ENCODE measurements at places on chromosomes 5 and 9.

- DNase-seq, result no peak
These were observed 48.2 kb downstream of the DAPK1 start for GRCh38 chr9:87545858-87546257.

DNA sequence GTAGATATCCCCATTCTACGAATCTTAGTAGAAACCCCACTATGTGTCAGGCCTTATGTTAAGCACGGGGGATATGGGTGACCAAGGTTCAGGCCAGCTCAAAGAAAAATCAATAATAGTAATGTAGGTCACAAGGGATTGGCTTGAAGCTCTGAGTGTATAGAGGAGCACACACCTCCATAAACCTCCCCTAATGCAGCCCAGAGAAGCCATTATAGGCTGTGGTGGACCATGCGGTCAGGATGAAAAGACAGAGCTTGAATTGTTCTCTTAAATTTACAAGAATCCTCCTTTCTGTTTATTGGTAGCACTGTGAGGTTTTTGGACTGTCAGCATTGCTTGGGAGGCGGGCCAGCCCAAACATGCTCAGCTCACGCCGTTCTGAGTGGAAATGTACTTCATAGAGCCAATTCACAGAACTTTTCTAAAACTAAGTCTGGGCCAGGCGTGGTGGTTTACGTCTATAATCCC lies 9.1 kb downstream of the PDE6A start:
- no peak for DNase-seq

GRCh38 chr5:102863764-102864560 lies 108.9 kb downstream of the PAM start:
- DNase-seq, result no peak

GRCh38 chr9:97406620-97407177 lies 5.2 kb upstream of the TDRD7 start:
- DNase-seq, result no peak

- no peak for DNase-seq
These were observed 68.1 kb upstream of the GGTA1 start for GRCh38 chr9:121567500-121568342.

DNA sequence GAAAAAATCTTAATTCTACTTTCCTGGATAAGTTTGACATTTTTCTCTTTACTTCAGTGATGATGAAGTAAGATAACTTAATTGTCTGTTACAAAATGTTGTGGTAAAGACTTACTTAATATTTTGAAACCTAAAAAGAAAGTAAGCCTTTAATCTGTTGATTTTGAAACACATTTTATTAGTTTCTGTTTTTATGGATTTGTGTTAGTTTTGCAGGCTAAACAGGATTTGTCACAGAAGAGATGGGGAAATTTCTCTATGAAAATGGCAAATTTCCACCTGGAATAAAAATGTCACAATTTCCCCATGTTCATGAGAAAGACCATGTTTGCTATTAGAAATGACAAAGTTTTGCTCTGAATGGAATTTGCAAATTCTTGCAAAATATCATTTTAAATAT lies 237.1 kb downstream of the RFX3 start:
- no peak for DNase-seq

- no peak for DNase-seq
These were observed 50.5 kb upstream of the OLFM1 start for GRCh38 chr9:135036861-135037465.

GRCh38 chr9:81499021-81499454 lies 190.3 kb downstream of the TLE1 start:
- DNase-seq, result no peak

GRCh38 chr9:113516840-113517577 lies 53.5 kb downstream of the RGS3 start:
- no peak for DNase-seq

- no peak for DNase-seq
These were observed 93.2 kb downstream of the CDO1 start for GRCh38 chr5:115723220-115723619.

DNA sequence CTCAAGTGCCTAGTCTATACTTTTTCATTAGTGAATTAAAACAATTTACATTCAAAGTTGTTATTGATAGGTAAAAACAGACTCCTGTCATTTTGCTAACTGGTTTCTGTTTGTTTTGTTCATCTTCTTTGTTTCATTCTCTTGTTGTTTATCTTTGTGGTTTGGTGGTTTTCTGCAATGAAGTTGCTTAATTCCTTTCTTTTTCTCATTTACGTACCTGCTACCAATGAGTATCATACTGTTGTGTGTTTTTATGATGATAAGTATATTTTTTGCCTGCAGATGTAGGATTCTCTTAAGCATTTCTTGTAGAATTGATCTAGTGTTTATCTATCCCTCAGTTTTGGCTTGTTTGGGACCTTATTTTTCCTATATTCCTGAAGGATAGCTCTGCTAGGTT lies 2230.0 kb downstream of the MAT2B start:
- DNase-seq, result no peak

DNA sequence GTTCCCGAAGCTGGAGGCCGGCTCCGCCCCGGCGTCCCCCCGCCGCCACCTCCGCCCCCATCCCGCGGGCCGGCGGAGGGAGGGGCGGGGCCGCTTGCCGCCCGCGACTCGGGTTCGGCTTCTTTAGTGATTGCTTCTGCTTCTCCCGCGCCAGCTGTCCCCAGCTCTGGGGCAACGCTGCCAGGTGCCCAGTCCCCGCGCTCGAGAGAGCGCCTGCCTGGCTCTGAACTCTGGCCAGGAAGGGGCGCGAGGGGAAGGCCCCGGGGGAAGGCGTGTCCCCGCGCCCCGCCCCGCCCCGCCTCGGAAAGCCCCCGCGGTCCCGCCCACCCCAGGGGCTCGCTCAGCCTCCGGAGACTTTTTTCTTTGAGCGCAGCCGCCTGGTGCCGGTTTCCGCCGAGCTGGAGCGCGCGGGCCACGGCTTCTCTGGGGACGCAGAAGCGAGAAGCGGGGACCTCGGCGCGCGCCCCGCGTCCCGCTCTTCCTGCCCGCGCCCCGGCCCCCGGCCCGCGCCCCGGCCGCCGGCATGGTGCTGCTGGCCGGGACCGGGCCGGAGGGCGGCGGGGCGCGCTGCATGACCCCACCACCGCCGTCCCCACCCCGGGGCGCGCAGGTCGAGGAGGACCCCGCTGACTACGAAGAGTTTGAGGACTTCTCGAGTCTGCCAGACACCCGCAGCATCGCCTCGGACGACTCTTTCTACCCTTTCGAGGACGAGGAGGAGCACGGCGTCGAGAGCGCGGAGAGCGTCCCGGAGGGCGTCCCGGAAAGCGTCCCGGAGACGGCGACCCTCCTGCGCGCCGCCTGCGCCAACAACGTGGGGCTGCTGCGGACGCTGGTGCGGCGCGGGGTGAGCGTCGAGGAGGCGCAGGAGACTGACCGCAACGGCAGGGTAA lies at the start of gene ANKRD33B:
ANKRD33B (plus strand) TSS at position 126 of the 893 bp plus-strand sequence; CDS start at position 524, 398 bp downstream.
- DNase-seq, result peak; percentile 72

DNA sequence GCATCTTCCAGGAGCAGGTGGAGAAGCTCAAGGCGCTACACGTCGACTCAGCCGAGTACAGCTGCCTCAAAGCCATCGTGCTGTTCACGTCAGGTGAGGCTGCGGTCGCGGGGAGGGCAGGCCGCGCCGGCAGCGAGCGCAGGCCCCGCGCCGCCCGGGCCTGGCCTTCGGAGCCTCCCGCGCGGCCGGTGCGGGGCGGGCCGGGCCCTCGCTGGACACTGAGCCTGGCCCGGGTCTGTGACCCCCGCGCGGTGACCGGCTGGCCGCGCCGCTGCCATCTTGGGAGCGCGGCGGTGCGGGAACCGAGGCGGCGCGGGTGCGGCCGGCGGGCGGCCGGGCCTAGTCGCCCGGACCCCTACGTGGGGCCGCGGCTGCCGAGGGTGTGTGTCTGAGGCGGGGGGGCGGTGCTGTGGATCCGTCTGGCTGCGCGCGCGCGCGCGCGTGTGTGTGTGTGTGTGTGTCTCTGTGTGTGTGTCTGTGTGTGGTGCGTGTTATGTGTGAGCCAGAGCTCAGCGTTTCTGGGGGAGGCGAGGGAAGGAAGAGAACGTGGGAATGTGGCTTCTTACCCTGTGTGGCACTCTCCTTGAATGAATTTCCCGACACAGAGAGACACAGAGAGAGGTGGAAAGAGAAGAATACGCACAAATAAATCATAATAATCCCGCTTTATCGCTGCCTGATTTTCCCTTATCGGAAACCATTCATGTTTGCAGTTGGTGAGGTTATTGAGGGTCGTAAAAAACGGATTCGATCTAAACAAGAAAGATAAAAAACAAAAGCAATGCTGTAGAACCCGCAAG lies 5.5 kb downstream of the NR2F1 start:
- no peak for DNase-seq

DNA sequence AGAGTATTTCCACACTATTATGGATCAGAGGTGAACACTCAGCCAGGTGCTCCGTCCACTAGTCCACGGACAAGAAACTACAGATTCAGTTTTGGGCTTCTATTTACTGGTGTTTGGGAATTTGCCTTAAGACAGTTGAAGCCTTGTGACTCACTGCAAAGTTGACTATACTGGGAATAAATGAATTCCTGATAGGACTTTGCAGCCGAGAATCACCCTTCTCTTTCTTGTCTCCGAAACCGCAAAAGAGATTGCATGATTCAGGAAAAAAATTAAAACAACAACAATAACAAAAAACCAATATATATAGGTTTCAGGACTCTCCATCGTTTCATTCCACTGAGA lies 716 bp downstream of the TMEM171 start:
- DNase-seq, result no peak

DNA sequence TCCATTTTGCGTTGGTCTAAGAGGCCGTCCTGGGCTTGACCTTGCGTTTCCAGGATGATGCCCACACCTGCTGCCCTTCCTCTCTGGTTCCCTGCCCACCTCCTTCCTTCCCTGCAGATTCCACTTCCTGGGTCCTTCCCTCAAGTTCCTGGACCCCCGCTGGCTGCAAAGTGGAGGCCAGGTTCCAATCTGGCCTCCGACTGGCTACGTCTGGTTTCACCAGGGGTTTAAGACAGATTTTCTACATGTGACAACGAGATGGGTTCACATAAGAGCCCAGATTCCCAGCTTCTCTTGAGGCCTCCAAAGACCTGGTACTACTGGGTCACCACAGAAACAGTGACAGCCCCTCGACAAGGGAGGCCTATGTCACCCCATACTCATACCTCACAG lies 2.1 kb downstream of the MGAT4B start:
- no peak for DNase-seq

DNA sequence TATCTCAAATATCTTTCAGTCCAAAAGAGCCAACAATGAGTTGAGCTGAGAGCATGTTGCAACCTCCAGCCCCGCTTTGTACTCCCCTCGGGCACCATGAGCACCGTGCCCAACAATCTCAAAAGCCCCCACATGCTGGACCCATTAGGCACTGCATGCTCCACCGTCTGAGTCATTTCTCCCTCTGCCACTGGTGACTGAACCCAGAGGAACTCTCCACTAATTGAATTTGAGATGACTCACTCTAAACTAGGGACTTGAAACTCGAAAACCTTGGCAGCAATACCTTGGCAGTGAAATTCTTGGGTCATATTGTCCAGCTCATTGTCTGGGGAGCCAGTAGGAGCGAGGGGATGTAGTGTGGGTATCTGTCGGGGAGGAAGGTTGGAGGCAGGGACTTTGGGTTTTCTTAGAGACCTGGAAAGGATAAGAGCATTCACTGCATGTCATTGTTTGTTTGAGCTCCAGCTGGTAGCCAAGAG lies 49.9 kb upstream of the SLIT3 start:
- DNase-seq, result no peak

DNA sequence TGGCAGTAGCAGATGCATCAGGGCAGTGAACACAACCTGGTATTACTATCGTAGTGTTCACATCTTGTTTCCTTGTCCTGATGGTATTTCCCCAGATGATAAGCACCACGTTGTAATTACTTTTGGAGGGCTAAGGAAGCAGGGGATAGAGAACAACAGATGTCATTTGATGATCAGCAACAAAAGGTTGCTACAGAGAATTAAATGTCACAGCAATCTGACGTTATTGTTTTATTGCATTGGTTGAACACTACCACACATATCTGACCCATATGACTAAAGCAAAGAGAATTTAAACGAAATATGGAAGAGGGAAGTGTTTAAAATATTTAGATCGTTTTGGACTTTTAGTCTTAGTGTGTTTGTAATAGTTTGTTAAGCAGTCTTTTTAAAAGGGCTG lies 408.3 kb downstream of the SH3GL2 start:
- no peak for DNase-seq

DNA sequence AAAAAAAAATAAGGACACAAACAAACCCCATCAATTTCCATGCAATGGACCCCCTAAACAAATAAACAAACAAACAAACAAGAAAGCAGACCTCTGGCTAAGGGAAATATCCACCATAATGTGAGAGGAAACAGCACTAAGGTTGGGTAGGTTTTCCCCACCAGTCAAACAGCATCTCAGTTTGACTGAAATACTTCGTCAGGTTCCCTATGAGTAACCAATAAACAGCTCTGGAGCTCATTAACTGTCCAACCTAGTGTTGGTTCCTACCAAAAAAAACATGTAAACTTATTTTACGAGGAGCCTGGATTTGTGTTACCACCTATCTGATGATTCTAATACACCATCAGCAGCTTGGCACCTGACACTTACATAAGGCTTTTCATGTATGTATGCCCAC lies 198.5 kb upstream of the TARS1 start:
- no peak for DNase-seq

- DNase-seq, result no peak
These were observed 212.2 kb upstream of the MVB12B start for GRCh38 chr9:126114409-126114760.

DNA sequence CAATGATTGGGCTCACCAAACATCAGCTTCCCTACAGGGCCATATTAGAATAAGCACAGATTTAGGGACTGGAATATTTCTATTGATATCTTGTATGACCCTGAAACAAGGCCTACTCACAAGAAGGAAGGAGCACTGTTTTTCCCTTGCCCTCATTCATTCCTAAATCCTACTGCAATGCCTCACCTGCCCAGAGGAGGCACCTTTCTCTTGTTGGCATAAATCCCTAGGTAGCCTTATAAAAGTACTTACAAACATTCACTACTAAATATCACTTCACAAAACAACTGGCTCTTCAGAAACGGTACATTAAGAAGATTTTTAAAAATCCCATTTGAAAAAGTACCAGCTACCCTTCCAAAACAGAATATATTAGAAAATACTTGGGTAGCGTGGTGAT lies 449.4 kb downstream of the CDH18 start:
- no peak for DNase-seq

DNA sequence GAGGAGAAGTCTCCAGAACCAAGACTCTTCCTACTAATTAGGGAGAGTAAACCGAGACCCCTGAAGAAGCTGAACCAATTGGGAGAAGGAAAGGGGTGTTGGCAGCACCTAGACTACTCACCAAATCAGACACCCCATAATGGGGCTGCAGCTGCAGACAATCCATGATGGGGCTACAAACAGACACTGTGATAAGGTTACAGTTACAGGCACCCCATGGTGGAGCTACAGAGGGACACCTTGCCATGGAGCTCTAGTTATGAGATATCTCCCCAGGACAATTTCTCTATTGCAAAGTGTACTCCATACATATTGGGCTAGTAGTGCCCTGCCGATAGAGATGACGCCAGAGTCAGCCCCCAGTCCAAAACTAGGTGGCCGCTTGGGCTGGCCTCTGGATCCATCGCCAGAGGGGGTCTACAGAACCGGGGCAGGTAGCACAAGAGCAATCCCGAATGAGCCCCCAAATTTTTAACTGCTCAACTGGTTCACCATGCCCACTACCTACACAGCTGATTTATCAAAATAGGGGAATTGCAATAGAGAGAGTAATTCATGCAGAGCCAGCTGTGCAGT lies 2.1 kb upstream of the NANS start:
- no peak for DNase-seq
